ENCODE measurements at places on chromosomes 5 and 9.

GRCh38 chr9:127402401-127403090 lies 5.6 kb downstream of the SLC2A8 start:
- DNase-seq: no peak

DNA sequence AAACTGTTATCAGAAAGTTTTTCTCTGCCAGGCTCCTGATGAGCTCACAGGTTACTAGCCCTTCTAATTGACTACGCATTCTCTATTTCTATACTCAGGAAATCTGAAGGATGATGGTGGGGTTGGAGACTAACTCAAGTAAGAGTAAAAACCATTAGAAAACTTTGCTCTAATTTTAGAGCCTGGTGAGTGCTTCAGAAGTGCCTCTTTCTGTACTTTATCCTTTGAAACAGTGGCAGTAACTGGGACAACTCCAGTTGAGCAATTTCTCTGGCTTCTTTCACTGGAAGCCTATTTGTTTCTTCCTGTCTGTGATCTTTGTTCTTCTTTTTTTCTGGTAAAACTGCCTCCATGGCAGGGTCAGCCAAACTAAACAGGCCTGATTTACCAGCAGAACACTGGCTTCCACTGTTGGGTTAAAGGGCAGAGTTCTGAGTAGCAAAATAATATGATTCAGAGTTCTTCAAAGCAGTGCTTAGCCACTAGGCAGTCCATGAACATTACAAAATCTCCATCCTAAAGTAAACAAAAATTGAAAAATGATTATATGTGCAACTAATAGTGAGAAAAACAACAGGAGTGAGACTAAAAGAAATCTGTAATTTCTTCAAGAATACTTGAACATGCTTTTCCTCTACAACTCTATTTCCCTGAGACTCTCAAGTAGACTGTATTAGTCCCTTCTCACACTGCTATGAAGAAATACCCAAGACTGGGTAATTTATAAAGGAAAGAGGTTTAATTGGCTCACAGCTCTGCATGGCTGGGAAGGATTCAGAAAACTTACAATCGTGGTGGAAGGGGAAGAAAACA lies 79.8 kb downstream of the MROH2B start:
- DNase-seq: no peak

DNA sequence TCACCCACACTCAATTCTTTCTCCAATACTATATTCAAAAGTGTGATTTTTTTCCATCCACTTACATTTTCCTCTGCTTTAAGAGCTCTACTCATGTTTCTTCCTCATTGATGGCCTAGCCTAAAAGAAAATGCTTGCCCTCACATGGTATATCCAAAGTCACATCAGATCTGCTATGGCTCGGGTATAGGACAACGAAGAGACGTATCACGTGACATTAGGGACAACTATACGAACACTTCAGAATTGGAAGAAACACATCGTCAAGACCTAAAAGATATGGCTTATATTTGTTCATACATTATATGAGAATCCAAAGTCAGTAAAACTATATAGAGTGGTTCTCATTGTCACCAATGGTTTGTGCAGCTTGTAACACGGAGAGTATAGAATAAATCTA lies 8.2 kb upstream of the ISL1 start:
- DNase-seq: no peak

DNA sequence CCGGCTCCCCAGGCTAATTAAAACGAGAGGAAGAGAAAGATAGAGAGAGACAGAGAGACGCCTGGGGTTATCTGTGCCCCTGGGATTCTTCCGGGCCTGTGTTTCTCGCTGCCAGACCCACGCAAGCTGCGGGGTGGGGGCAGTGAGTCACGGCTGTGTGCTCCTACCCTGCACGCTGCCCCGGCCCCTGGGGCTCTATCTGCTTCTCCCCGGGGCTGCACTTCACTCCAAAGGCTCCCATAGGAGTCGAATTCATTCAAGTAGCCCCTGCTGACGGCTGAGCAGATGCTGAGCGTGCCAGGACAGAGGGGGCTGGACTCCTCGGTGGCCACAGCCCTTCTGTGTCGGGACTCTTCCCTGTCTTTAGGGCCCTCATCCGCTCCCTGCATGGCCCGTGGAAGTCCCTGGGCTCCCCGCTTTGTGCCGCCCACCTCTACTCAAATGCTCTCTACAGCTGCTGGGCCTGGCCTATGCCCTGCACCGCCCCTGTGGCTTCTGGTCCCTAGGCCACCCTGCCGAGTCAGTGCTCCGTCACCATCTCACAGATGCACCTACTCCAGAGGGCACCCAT lies 22.8 kb downstream of the SARDH start:
- no peak for DNase-seq

- no peak for DNase-seq
These were observed 81.2 kb downstream of the GLDC start for GRCh38 chr9:6564360-6564759.

GRCh38 chr9:121038362-121038761 lies 11.7 kb downstream of the C5 start:
- DNase-seq: no peak

DNA sequence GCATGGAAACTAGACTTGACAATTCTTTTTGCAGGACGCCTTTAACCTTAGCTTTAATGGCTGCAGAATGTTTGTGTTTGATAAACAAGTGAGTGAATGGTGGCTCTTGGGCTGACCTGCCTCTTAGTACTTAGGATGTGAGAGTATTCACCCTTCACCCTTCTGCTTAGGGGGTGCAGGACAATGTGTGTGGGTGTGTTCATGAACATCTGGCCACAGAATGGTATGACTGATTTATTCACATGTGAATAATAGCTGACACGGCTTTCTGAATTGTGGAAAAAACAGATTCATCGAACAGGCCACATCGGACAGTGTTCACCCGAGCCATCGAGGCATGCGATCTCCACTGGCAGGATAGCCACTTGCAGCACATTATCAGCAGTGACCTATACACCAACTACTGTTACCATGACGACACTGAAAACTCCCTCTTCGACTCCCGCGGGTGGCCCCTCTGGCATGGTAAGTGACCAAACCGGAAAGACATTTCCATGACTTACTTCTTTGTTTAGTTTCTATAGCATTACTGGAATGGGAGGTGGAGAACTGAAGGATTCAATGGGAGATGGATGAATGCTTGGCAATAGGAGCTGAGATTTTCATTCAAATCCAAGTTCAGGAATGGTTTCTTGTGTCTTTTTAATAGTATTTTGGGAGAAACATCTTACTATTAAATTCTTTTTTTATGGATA lies 193.6 kb downstream of the ZSWIM6 start:
- no peak for DNase-seq

DNA sequence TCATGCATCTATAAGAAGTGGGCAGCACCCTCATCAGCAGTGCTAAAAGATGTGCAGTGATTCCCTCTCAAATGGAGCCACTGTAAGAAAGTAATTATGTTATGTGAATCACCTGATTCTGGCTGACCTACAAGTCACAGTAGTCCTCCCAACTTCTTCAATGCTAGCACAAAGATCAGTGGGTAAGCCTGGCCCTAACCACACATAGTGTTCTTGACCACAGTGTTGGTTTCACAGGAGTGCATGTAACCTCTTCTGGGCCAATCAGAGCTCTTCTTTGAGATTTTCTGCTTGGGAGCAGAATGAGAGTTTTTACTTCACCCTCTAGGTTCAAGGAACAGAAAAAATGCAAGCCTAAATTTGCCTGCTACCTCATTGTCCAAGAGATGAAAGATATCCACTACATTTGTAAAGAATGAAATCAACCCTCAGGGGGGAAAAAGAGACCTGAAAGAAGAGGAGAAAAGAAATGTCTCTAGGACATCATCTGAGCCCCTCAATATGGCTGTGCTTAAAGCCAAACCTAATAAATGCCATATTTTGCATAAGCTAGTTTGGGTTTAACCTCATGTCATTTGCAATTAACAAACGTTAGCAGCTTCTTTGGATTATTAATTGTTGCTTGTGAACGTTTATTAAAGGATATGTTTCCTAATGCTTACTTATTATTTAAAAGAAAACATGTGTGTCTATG lies 65.3 kb upstream of the ADRB2 start:
- DNase-seq: no peak

- DNase-seq: no peak
These were observed 4.3 kb downstream of the CD14 start for GRCh38 chr5:140628711-140629110.

DNA sequence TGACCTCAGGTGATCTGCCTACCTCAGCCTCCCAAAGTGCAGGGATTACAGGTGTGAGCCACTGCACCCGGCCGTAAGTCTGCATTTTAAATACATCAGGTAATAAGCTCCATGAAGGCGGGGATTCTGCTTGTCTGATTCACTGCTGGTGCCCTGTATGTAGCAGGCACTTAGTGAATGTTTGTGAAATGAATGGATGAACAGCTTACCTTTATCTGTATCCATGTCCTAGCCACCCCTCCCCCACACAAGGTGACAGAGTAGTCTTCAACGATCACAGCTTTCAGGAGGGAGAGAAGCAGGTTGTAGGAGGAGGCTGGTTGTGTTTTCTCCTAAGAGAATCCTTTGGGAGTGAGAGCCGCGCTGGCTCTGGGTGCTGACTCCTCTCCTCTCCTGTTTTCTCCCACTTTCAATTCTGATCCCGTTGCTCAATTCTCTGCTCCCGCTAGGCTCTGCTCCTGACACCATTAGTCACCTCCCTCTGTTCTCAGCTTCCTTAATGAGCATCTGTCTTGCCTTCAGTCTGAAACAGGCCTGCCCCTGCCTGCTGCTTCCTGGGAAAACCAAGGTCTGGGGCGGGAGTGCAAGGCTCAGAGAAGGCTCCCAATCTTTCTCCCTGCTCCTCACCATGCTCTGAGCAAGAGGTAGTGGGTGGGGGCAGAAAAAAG lies 88.8 kb upstream of the CTNNA1 start:
- DNase-seq: no peak

GRCh38 chr5:130034566-130035210 lies 130.4 kb downstream of the CHSY3 start:
- DNase-seq: no peak

DNA sequence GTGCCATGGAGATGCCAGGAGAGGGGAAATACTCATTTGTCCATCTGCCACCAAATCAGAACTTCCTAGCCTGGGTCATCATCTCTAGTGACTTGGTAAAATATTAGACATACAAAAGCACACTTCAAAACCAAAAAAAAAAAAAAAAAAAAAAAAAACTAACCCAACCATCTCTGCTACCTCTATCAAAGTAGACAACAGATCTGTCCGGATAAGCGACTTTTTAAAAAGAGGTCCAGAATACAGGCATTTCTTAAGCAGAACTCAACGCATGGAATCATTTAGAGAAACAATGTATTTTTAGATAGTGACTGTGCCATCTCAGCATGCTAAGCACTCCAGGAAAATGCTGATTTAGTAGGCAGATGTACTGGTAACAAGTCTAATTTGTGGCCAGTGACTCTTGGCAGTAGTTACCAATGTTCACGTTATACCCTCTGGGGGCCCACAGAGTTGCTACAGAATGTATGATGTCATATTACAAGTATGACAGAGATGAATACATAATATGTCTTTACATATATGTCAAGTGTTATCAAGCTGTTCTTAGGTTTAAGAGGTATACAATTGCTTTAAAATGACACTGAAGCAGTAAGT lies 107.8 kb downstream of the SMIM23 start:
- DNase-seq: no peak

DNA sequence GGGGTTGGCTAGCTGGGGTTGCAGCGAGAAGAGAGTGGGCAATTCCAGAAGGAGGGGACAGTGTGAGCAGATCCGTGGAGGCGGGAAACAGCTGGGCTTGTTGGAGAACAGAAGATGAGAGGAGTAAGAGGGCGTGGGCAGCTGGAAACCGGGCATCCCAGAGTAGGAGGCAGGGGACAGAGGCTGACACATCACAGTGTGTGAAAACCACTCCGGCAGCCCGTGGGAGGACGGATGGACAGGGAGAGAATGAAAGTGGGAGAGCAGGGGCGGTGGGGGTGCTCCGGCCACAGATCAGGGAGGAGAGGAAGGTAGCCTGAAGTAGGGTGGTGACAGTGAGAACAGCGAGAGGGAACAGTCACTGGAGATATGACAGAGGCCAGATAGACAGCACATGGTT lies 8.3 kb upstream of the PSMB7 start:
- DNase-seq: no peak

DNA sequence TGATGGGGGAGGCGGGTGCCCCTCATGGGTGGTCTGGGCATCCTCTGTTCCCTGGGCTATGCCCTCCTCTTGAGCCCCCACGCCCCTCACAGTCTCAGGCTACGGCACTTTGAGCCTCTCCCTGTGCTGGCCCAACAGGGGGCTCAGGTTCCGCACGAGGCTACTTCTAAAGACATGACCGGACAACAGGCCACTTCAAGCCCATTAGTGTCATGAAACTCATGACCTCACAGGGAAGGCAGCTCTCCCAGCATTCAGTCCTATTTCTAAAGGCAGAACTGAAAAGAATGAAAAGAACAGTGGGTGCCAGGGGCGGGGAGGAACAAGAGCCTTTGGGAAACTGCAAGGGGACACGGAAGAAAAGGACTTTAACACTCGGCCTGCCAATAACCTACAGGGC lies 45.0 kb downstream of the COL23A1 start:
- DNase-seq: no peak

GRCh38 chr5:78811866-78812265 lies 163.3 kb upstream of the LHFPL2 start:
- no peak for DNase-seq

DNA sequence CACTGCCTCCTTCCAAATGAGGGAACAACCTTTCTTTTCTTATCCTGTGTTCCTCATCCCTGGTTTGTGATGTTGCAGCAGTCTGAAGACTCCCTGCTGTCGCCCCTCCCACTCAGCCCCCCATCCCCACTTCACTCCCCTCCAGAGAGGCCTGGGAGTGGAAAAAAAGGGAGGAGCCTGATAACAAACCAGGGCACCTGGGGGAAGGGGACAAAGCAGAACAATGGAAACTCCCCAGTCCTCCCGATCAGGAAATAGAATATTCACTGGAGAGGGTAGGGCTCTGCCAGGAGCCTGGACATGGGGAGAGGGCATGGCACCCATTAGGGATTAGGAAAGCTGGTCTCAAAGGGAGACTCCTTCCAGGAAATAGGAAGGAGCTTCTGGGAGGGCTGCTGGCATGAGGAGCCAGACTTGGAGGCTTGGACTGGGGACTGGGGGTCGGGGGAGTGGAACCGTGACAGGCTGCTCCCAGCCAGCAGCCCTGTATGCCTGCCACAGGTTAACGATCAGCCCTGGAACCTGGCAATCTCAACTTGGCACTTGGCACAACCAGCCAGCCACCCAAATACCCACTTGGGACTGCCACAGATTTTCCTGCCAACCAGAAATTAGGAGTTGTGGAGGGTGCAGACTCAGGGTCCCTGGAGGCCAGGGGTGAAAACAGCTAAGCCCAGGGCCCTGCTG lies 20.0 kb downstream of the PCDH1 start:
- DNase-seq: no peak

- peak; percentile 62 for DNase-seq
These were observed 56.7 kb downstream of the AOPEP start for GRCh38 chr9:94783102-94783682.

DNA sequence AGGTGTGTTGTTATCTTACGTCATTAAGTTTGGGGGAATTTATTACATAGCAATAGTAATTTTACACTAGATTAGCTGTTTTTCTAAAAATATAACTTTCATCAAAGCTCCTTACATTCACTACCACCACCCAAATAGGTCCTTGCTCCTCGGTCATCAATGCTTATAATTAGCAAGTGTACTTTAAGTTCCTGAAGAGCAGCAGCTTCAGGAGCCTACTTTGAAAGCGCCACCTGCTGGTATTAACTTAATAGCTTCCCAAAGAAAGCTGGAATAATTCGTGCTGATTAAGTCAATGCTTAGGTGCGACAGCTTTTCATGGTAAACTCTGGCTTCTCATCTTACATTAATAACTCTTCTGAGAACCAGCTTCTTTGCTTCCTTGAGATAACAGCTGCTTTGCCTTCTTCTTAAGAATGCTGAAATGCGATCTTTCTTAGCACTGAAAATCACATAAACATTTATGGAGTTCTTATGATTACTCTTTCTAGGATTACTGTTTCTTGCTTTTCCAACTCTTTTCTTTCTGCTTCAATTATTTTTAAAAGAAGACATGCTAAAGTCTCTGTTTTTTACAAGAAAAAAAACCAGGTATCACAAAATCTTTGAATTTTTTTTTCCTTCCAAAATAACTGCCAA lies 10.0 kb upstream of the C5 start:
- no peak for DNase-seq

Measured in T-cell (primary cell).